ENCODE measurements at places on chromosomes 3 and 15.

- no peak for ATAC-seq
Observed at GRCh38 chr3:193590088-193590856, 2.7 kb upstream of the OPA1 start.

DNA sequence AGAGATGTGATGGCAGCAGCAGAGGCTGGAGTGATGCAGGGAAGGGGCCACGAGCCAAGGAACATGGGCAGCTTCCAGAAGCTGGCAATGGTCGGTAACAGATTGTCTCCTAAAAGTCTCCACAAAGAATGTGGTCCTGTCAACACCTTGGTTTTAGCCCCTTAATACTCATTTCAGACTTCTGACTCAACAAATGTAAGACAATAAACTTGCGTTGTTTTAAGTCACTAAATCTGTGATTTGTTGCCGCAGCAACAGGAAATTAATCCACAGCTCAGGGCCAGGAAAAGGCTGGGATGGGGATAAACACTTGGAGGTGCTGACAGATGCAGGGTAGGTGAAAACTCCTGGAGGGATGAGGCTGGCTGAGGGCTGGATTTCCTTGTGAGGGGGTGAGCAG is 69.9 kb downstream of the OXNAD1 start:
- ATAC-seq: no peak

GRCh38 chr3:129530251-129530791 is 1.9 kb downstream of the RHO start:
- no peak for ATAC-seq

- no peak for ATAC-seq
Observed at GRCh38 chr3:80733522-80734176, 965.9 kb upstream of the ROBO1 start.

GRCh38 chr15:35911052-35911777 is 365.2 kb upstream of the DPH6 start:
- no peak for ATAC-seq

- no peak for ATAC-seq
Observed at GRCh38 chr15:97691799-97692198, 268.7 kb upstream of the ARRDC4 start.

Data from stimulated activated memory B cell treated with anti-CD40 and anti-IgM and Interleukin-4, amounts not matched to agents 10 μg/mL and 1 μg/mL and 100 μg/mL, for 72 hours (primary cell).